NCI-H146 (cell line): ENCODE measurements at places on chromosomes 16 and 17.
A peak's percentile ranks its signal among the peaks of the same experiment; 100 is the strongest.

DNA sequence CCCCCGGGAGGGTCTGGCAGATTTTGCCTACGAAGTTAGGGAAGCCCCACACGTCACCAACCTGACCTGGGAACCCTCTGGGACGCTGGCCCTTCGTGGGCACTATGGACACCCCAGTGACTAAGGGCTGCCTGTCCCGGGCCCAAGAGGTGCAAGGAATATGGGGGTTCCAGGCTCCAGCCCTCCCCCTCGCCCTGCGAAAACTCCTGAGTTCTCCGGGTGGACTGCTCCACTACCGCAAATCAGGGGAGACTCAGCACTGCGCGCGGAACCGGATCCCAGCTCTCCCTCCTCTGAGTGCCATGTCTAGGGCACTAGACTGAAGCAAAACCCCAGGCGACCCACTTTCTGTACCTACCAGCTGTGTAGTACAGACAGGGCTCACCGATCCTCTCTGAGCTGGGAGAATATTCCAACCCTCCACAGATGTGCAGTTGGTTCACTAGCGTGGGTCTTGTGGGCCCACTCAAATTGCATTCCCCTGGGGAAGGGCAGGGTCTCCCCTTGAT is at the start of gene ARL5C:
ARL5C (minus strand) TSS at position 321 of the 509 bp plus-strand sequence. CDS start 401 bp downstream, outside the sequence.
- no peak for DNase-seq

DNA sequence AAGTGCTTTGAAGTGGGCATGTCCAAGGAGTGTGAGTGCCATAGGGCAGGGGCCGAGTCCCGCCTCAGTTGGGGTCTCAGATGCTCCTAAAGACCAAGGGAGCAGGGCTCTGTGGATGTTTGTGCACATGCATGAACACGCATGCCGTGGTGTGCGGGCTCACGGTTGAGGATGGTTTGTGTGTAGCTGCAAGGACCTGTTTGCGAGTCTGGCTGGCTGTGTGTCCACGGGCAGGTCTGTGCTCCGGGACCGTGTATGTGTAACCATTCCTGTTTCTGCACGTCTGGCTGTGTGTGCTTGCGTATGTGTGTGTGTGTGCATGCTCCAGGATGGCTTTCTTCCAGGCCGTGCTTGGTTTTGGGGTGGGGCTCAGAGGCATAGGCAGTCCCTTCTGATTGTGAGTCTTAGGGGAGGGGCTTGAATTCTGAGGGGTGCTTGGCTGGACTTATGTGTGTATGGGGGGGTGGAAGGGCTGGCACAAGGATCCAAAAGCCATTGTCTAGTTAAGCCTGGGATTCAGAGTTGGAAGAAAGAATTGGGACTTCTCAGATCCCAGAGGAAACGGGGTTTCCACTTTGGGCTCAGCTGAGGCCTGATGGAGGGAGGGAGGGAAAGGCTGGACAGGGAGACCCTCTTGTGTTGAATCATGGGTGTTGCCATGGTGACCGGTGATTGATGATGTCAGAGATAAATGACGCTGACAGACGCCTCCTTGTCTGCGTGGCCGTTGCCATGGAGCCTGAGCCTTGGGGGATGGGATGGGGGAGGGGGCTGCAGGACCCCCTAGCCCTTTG is 14.4 kb downstream of the GJD3 start:
- no peak for DNase-seq

GRCh38 chr17:80107231-80108021 is 6.0 kb downstream of the GAA start:
- no peak for DNase-seq

GRCh38 chr17:80365983-80366382 is 49.0 kb upstream of the ENDOV start:
- no peak for DNase-seq

GRCh38 chr17:82300707-82301270 is 16.6 kb downstream of the CD7 start:
- peak; percentile 42 for DNase-seq

- no peak for DNase-seq
Measured at GRCh38 chr17:14803826-14804225, 461.3 kb downstream of the PMP22 start.

- DNase-seq: no peak
Measured at GRCh38 chr16:24988593-24989338, 26.4 kb downstream of the ARHGAP17 start.
